ENCODE measurements at places on chromosomes 6 and 20.

- DNase-seq, result no peak
Measured at GRCh38 chr6:168131464-168132415, 52.7 kb upstream of the FRMD1 start.

- no peak for DNase-seq
Measured at GRCh38 chr20:57322476-57322875, 7.1 kb upstream of the SPO11 start.

GRCh38 chr6:150377211-150377781 is 8.5 kb downstream of the IYD start:
- no peak for DNase-seq

DNA sequence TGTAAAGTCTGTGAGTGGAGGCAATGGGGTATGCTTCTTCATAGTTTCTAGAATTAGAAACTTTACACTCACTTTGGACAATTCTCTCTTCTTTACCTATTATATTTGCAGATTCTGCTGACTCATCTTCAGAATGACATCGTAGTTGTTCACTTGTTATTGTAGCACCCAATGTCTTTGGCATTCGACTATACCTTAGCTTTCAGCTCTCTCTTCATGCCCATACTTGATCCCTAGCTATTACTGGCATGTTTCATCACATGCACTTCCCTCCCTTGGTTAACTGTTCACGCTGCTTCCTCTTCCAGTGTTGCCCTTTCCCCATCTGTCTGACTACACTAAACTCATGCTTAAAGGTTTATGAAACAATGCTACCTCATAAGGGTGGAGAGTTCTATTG is 298.1 kb upstream of the TCF21 start:
- DNase-seq, result no peak

DNA sequence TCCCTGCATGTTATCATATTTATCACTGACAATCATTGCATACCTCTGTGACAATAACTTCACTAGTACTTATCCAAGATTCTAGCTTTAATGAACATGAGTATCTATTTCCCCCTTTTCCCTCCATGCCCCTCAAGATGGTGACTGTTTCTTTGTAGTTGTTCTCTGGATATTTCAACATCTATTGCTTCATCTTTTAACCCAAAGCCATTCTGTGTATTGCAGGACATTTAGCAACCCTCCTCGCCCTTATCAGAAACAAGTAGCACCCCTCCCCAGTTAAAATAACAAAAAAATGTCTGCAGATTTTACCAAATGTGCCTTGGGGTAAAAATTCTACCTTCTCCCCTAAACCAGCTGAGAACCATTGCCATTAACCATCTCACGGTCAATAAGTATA is 979.8 kb upstream of the MANEA start:
- no peak for DNase-seq

DNA sequence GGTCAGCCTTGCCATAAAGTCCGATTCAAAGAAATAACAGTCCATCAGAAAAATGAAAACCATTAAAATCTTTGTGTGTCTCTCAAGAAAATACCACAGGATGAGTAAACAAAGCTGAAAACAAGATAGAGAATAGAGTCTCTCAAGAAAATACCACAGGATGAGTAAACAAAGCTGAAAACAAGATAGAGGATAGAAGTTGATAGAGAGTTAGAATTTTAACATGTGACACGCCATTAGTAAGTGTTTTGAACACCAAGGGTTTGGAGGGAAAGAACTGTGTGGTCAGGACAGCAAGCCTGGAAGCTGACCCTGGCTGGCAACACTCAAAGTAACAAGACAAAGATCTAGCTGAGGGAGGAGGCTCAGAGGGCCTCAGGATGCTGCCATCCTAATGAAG is 43.9 kb upstream of the PRND start:
- no peak for DNase-seq
